ENCODE measurements at places on chromosomes 4 and X. TPM values are rescaled to one million over a fixed set of nuclear protein-coding genes. Genes with fewer than 3 reads are reported as not detected.

CAPN6 gene
- polyA plus RNA-seq: 565 TPM

SPANXN3 gene
- polyA plus RNA-seq: not detected

TACR3 gene
- 5.6 TPM for polyA plus RNA-seq

XAGE1A gene
- polyA plus RNA-seq: not detected

MAGEA4 gene
- polyA plus RNA-seq: not detected

PCDH7 gene
- polyA plus RNA-seq: 30.7 TPM

TREX2 gene
- 0.38 TPM for polyA plus RNA-seq

DNA sequence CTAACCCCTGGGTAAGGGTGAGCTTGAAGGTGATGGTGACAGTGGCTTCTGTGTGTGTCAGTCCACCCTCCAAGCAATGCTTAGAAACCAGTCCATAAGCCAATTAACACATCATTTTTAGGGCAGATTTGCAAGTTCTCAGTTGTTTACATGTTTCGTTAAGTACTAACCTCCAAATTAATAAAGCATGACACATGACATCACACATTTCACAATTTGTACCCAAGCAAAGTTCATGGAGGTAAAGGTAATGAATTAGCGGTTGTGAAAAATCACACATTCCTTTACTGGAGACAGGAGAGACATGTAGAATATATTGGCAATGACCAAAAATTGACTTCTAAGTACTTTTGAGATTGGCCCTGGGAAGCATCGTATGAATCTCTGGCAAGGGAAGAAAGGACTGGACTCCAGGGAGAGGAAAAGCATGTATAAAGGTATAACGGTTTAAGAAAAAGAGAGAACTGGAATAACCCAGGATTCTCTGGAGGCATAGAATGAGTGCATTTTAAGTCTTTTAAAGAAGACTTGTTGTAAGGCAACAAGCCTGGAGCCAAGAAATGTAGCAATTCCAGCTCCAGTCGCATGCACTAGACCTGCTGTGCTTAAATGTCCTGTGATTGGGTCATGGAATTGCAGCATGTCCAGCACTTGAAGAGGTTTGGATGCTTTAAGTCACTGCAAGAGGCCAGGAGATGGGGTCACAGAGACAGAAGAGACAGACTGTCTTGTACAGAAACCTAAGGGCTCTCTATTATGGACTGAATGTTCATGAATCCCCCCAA, 34.1 kb downstream of the TRIM2 start:
- no peak for DNase-seq

DNA sequence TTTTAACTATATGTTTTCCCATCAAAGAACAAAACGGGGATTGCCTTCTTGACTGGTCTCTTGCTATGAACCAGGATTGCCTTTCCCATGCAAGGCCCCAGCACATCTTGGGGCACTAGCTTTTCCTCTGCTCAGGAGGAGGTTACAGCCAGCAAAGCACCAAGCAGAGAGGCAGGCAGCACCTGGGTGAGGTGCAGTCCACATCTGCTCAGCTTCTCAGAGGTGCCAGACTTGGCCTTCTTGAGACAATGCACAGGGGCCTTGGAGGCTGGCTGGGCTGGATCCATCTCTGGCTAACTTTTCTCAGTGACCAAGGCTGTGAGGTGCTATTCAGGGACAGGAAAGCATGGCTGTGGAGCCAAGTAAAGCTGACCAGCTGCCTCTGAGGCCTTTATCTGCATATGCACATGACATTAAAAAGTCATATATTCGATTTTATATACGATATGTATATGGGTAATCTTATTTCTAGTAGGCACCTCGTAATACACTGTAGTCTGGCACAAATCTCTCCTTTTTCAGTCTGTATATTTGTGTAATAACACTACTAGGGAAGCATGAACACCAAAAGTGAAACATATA, 86.9 kb downstream of the CC2D2A start:
- no peak for DNase-seq

DNA sequence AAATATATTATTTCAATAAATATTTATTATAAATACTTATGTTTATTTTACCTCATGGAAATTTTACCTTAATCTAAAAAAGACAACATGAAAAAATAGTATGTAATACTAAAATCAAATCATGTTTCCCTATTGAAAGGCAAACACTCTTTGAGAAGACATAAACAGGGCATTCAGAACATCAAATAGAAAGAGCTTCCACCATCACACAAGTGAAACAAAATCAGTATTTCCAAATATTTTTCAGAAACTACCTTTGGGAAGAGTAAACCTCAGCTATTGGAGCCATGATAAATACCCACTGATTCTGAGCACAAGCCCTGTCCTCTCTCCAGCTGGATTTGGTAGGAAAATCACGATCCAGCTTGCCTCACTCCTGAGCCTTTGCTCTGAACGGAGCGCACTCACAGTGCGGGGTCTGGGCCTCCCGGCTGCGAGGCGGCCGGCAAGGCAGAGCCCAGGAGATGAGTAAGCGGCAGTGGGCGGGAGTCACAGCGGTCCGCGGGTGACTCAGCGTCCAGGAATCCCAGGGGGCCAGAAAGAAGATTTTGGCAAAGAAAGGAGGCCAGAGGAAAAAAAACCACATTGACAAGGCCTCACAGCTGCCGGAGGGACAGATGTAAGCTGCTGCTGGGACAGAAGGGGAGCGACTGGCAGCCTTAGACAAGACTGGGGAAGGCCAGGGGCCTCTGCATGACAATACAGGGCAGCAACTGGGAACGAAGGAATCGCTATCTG, 14.7 kb upstream of the ANXA5 start:
- DNase-seq: peak; percentile 95

- no peak for DNase-seq
Observed at GRCh38 chr4:26317766-26318165, 3.0 kb upstream of the RBPJ start.

GRCh38 chr4:88106205-88106604, 52.2 kb downstream of the ABCG2 start:
- no peak for DNase-seq

DNA sequence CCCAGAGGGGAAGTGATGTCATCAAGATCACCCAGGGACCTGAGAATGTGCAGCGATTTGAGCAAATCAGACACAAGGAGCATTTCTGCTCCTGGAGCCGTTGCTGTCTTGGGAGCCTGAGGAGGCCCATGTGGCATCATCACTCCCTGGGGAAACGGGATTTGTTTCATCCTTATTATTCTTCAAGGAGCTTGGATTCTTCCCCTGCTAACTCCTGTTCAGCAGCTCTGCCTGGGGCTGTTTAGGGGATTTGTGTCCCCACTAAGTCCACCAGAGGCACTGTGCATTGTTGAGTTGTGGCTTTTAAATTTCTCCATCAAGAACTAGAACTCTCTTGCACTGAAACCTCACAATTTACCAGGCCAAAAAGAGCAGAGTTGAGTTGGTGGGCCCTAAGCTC, 104.2 kb upstream of the MSX1 start:
- no peak for DNase-seq

GRCh38 chrX:55486736-55487135, 2.9 kb downstream of the USP51 start:
- no peak for DNase-seq

DNA sequence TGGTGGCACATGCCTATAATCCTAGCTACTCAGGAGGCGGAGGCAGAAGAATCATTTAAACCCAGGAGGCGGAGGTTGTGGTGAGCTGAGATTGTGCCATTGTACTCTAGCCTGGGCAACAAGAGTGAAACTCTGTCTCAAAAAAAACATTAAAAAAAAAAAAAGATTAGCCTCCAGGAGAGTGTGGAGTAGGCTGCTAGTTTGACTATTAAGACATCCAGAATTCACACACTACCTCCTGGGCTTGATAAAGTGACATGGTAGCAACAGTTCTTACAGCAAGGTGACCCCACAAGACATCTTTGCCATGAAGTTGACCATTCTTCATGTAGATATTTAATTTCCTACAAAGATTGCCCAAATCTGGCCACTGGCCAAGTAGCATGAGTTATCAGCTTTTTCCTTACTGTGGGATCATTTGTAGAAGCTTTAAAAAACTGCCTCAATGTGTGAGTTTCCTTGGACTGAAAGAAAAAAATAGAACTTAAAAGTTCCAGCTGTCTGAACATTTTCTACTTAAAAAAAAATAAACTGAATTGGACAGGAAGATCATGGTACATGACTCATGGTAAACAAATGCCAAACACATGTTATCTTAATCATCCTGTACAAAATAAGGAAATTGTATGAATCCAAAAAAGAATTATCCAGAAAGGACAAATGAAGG, 35.3 kb upstream of the SPRY1 start:
- peak; percentile 59 for DNase-seq

GRCh38 chr4:98394134-98394533, 132.9 kb downstream of the RAP1GDS1 start:
- no peak for DNase-seq

GRCh38 chrX:78517124-78517523, 142.0 kb downstream of the RTL3 start:
- no peak for DNase-seq

Data from muscle of back (tissue), 13 donors.